ENCODE measurements at places on chromosomes 5 and 9. TPM values are rescaled to one million over a fixed set of nuclear protein-coding genes. Genes with fewer than 3 reads are reported as not detected.
A peak's percentile ranks its signal among the peaks of the same experiment; 100 is the strongest.

DNA sequence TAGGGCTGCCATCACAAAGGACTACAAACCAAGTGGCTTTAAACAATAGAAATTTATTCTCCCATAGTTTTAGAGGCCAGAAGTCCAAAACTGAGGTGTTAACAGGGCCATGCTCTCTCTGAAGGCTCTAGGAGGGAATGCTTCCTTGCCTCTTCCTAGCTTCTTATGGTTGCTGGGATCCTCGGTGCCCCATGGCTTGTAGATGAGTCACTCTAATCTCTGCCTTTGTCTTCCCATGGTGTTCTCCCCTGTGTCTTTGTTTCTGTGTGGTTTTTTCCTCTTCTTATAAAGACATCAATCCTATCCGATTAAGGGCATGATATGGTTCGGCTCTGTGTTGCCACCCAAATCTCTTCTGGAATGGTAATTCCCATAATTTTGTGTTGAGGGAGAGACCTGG lies 178.8 kb upstream of the NREP start:
- DNase-seq: no peak

- DNase-seq: no peak
Measured at GRCh38 chr5:135683189-135683588, 104.4 kb upstream of the CXCL14 start.

GRCh38 chr5:176870110-176870591 lies 29.0 kb downstream of the HK3 start:
- peak; percentile 84 for DNase-seq

The PCDHAC2 gene
- 11.8 TPM for total RNA-seq

The FBP2 gene
- total RNA-seq: not detected

- DNase-seq: peak; percentile 75
Measured at GRCh38 chr9:134811673-134812342, 68.8 kb upstream of the FCN2 start.

GRCh38 chr5:115324021-115324420 lies 27.6 kb upstream of the CCDC112 start:
- DNase-seq: no peak

The DCP2 gene
- 146 TPM for total RNA-seq

The PTTG1 gene
- total RNA-seq: 229 TPM
